ENCODE measurements at places on chromosomes 5 and 9. TPM values are rescaled to one million over a fixed set of nuclear protein-coding genes. Genes with fewer than 3 reads are reported as not detected.

DNA sequence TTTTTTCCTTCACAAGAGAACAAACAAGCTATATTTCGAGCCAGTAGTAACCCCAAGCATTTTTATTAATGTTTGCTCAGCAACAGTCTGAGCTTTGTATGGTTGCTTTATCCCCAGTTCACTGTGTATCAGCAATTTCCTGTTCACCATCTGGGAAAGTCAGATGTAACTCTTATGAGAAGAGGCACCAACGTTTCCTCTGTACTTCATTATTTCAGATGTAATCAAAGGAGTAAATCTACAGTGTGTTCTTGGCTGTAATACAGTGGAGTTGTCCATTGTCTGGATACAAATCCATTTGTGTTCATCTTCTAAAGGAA is 340.2 kb downstream of the ARRDC3 start:
- DNase-seq: no peak

- no peak for DNase-seq
Measured at GRCh38 chr5:171874234-171874633, 88.6 kb downstream of the SMIM23 start.

The RPS23 gene
- polyA plus RNA-seq: 4,331 TPM

The GABRA6 gene
- polyA plus RNA-seq: not detected

The KCNV2 gene
- polyA plus RNA-seq: not detected

Measured in naive thymus-derived CD4-positive, alpha-beta T cell (primary cell).